ENCODE measurements at places on chromosomes 7 and 10.

GRCh38 chr7:32153006-32153405, 82.8 kb upstream of the PDE1C start:
- DNase-seq: no peak

GRCh38 chr10:72318418-72319262, 36.1 kb downstream of the DNAJB12 start:
- DNase-seq: no peak

DNA sequence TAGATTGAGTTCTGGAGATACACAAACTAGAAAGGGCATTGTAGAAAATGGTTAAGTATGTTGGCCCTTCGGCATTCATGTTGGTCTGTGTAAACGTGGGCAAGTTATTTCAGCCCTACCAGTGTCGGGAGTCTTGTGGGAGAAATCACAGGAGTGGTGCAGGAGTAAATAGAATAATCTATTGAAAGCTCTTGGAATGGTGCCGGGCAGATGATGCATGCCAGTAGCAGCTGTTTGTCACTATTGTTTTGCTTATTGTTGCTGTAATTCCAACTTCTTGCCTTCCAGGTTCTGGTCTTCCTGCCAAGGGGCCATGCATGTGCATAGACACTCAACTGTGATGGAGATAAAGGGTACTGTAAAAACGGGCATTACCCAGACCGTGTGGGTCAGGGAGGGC, 259.4 kb downstream of the CAMK1D start:
- no peak for DNase-seq

DNA sequence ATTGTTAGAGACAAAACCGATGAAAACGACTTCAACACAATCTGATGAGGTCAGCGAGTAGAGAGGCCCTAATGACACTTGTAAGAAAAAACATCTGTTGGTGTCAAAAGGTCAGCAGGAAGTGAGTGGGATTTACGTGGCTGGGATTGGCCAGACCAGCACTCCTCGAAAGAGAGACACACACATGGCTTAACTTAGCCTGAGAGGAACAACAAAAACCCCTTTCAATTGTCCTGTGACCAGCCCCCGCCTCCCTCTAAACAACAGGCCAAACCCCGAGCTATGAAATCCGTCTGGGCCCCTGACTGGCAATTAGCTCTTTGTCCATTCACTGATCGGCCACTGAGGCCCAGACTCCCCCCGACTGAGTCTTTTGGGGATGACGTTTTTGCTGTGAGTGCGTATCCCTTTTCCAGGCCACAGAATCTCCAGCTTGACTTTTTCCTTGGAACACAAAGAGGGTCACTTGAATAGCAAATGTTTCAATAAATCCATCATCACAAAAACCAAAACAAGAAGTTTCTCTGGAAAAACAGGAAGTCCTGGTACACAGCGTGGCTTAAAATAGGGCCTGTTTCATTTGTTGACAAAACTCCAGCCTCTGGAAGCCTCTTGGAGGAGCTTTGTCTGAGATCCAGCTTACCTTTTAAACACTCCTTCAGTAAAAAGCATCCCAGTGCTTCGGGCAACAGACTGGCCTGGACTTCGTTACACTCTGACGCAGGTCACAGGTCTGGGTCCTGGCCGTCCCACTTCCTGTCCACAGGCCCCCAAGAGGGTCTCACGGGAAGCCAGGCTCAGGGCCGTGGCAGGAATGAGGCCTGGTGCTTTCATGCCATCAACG, 103.0 kb downstream of the CTBP2 start:
- DNase-seq: no peak

- DNase-seq: no peak
These were observed 199.5 kb downstream of the SKAP2 start for GRCh38 chr7:26664735-26665416.

DNA sequence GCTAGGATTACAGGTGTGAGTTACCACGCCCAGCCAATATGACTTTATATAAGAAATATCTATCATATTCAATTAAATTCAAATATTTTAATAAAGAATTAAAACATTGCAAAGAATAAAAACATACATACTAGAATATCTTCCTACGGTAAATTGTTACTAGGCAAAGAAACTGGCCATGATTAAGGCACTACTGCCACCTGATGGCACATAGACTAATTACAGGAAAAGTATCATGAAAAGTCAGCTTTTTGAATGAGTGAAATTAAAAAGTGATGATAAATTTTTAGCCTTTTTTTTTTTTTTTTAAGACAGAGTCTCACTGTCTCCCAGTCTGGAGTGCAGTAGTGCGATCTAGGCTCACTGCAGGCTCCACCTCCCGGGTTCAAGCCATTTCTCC, 30.9 kb downstream of the MRPS33 start:
- no peak for DNase-seq

DNA sequence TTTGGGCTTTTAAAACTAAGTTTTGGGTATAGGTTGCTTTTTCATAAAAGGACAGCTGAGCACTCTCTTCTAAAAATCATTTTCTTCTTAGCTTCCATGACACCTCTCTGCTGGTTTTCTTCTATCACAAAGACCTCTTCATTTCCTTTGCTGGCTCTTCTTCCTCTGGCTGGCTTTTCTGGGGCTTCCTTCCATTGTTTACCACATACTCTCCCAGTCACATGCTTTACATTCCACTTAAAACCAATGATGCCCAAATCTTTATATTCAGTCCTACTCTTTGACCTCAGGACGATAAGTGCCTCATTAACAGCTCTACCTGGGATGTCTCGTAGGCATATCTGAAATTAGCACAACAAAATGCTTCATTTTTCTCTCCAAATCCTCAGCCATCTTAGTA, 26.8 kb downstream of the FAM133B start:
- DNase-seq: no peak

GRCh38 chr10:127302343-127302742, 106.0 kb upstream of the INSYN2A start:
- DNase-seq: no peak

GRCh38 chr7:42224391-42225003, 12.5 kb downstream of the GLI3 start:
- no peak for DNase-seq

GRCh38 chr7:151721694-151722093, 155.2 kb downstream of the PRKAG2 start:
- no peak for DNase-seq

DNA sequence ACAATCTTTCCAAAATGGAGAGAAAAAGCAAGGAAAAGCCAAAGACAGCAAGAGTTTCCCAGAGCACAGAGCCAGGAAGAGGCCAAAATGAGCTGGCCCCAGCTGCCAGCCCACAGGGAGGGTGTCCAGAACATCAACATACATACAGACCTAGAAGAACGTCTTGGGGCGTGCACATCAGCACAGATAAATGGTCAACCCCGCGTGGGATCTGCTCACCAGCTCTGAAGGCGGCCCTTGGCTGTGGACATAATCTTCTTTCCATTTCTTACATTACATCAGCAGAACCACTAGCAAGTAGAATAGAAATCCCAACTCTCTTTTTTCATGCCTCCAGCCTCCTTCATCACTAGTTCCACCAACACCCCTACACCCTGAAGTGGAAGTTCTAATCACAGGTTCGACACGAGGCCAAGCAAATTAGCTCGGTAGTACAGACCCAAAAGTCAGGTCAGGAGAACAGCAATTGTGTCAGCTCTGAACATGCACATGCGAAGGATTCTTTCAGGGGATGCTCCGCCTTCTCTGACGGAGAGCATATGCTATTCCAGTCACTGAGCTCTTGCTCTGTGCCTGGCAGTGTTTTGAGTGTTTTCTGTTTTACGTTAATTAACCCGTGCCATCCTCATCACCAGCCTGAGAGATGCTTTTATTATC, 16.4 kb downstream of the SH3PXD2A start:
- DNase-seq: no peak

- no peak for DNase-seq
These were observed 27.6 kb upstream of the RNF32 start for GRCh38 chr7:156612930-156613329.

- DNase-seq: no peak
These were observed 4.6 kb downstream of the USP54 start for GRCh38 chr10:73586583-73586984.

DNA sequence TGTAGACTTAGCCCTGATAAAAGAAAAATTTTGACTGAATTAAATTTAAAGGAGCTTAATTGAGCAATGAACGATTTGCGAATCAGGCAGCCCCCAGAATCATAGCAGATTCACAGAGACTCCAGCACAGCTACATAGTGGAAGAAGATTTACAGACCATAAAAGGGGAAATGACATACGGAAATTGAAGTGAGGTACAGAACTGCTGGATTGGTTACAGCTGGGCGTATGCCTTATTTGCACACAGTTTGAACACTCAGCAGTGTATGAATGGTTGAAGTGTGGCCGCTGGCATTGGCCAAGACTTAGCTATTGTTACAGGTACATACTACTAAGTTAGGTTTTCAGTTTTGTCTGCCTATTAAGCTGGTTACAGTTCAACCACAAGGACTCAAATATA, 433.5 kb upstream of the CELF2 start:
- DNase-seq: no peak

DNA sequence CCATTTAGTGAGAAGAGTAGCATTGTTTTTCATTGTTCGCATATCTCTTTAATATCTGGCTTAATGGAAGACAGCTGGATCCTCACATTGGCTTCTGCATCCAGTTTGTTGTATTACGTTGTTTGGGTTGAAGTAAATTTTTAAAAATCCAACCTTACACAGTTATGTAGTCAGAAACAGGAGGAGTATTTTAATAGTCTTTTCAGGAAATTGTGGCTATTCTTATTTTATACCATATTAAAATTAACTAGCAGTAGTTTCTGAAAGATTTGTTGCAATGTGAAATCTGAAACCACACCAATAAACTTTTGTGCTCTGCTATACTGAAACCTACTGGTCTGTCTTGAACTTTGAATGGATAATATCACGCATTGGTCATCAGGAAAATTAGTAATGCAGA, 27.9 kb downstream of the MYPN start:
- no peak for DNase-seq

- no peak for DNase-seq
These were observed at the start of gene TRPV5 for GRCh38 chr7:142933624-142934023. Gene TRPV5 (minus strand): TSS chr7:142933746. CDS start chr7:142933459, 287 bp downstream.

GRCh38 chr7:106372126-106372525, 87.3 kb upstream of the NAMPT start:
- DNase-seq: no peak

- no peak for DNase-seq
These were observed 121.2 kb upstream of the PITRM1 start for GRCh38 chr10:3293581-3294431.

DNA sequence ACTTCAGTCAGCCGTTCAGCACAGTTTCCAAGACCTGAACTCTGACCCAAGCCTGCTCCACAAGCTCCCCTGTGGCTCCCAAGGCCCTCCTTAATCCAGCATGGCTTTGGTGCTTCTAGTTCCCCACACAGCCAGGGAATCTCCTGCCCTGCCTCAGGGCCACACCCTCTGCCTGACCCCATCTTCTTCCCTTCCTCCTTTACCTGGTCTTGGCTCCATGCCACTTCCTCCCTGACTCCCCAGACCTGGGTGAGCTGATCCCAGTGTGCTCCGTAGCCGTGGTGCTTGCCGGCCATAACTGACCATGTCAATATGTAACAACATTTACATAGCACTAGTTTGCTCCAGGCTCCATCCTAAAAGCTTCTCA, 20.0 kb downstream of the TMEM273 start:
- DNase-seq: no peak

DNA sequence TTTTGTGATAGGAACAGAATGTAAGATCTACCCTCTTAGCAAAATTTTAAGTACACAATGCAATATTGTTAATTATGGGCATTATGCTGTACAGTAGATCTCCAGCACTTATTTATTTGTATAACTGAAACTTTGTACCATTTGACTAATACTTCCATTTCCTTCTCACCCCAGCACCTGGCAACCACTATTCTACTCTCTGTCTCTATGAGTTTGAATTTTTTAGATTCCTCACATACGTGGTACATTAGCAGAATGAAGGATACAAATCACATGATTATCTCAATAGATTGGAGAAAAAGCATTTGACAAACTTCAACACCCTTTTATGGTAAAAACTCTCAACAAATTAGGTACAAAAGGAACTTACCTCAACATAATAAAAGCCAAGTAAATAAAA, 90.3 kb upstream of the DLX6 start:
- DNase-seq: no peak

DNA sequence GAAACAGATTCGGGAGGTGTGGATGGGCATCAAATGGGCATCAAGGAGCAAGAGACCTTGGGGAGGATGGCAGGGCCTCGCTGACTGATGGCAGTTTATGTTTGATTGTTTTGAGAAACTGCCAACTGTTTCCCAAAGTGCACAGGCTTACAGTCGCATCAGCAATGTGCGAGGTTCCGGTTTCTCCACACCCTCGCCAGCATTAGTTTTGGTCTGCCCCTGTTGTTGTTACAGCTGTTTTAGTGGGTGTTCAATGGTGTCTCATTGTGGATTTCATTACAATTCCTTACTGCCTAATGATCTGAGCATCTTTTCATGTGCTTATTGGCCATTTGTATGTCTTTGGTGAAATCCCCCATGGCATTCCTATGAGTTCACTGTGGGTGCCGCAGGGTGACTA, 24.4 kb downstream of the AKR1E2 start:
- no peak for DNase-seq

DNA sequence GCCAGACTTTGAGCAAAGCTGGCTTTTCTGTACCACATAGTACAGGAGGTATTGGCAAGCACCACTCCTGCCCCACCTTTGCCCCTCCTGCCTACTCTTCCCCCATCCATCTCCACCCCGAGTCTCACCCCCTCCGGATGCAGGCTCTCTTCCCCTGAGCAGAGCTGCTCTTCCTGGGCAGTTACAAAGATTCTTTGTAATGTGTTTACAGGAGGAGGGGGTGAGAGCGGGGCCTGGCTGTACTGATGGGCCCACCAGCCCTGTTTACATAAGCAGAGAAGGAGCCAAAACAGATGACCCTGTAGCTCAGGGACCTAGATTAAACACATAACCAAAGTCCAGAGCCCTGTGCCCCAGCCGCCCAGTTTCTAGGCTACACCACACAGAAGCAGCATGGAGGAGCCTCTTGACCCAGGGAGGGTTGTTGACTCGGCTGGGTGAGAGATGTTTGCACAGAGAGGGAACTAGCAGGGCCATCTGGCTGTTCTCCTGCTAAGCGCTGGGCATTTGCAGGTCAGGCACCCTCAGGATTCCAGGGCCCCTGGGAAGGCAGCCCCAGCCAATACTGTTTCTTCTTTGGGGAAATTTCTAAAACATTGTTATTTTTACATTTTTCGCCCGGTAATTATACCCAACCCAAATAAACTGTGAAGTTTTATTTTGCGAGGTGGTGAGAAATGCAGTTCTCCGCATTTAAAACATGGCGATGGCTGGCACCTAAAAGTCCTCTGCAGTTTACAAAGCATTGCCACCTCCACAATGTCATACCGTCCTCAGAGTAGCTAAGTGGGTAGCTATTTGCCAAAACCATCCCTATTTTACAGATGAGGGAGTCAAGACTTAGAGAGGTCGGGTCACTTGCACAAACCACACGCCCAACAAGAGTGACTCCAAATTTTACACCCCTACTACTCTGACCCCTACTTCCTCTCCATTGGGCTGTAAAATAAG, 11.4 kb upstream of the ZKSCAN1 start:
- no peak for DNase-seq
